ENCODE measurements at places on chromosomes 7 and 10.

DNA sequence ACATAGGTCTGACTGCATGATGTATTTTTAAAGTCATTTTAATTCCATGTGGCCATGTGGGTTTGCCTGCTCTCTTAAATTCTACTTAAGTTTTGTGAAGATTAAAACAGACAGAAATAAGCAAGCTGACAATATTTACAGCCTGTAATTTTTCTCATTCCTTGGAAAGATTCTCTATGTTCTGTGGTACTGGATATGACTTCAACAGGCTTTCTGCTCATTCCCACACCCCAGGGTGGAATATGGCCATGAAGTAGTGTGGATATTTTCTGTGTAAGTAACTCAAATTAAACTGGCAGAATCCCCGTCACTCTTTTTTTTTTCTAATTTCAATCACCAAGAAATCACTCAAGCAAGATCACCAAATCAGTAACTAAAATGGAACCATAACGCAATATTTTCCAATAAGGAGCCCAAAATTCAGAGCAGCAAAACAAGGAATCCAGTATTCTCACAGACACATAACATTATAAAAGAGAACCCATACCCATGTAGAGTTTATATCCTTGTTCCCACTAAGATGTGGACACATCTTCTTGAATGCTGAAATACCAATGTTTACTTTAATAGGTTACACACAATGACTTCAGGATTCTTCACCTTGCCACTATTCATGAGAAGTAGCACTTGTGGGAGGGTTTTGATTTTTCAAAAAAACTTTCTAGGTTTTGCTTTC lies 5.7 kb downstream of the HOXA5 start:
- DNase-seq, result no peak

DNA sequence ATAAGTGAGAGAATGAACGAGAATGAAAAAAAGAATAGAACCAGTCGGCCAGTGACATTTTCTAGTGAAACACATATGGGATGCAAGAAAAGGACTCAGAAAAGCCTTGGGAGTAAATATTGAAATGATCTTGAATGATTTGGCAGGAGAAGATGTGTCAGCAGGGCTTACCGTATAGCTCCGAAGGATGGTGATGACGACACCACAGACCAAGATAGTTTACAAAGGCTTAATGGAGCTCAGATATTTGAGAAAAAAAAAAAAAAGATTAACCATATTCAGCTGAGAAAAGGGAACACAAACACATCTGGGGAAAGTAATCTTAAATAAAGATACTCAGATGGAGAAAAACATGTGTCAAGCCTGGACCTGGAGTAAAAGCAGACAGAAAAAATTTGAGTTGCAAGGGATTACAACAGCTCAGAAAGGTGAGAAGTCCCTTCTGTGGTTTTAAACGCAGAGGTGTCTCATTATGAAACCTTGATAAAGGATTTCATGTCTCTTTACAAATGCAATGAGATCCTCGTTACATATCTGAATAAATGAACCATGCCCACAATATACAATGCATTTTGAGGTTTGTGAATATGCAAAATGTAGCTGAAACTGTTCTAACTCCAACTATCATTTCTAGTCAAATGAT lies 36.0 kb downstream of the DNAJB9 start:
- DNase-seq, result no peak

DNA sequence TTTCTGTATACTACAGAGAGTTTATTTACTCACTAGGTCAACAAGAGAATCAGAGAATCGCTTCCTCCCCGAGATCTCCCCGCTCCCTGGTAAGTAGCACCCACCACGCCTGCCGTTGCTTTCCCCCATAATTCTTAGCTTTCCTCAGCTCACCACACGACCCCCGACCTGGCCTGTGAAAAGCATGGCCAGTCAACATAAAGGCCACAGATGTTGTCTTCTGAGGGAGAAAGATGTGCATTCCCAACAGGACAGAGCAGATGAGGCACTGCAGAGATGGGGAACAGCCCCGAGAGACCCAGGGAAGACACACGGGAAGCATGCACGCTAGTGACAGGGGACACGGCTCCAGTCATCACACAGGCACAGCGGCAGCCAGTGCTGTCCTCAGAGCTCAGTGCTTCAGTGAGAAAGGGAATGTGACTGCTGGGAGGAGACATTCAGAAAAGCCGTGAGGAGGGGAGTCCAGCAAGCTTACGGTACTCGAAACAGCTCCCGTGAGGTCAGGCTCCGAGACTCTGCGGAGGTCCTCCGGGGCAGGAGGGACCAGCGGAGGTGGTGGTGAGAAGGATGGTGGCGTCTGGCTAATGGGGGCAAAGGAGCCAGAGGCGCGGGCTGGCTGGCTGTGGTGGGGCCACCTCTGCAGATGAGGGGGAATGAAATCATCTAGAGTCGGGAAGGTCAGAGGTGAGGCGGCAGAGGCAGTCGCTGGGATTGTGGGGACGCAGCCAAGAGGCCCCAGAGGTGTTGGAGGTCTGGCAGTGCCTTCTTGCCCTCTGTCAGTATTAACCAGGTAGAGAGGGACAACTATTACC lies 123.4 kb upstream of the PDLIM1 start:
- no peak for DNase-seq

GRCh38 chr7:29095631-29096445 lies 50.5 kb downstream of the CPVL start:
- no peak for DNase-seq

- DNase-seq, result no peak
These were observed 5.4 kb downstream of the GPRIN2 start for GRCh38 chr10:46550795-46551700.

DNA sequence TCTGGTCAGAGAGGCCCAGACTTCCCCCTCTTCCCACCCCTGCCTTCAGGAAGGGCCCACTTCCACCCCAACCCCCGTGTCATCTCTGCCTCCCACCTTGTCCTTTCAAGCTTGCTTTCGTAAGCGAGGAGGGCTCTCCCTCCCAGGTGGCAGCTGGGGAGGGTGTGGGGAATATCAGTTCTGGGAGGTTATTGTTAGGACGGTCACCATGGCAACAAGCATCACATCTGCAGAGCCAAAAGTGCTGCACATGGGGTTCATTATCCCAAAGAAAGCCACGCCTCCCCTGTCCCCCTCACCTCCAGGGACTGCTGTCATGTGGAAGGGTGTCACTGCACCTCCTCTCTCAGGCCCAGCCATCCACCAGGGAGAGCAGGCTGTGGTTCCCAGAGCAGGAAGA lies 2.6 kb upstream of the CAMK2B start:
- no peak for DNase-seq

DNA sequence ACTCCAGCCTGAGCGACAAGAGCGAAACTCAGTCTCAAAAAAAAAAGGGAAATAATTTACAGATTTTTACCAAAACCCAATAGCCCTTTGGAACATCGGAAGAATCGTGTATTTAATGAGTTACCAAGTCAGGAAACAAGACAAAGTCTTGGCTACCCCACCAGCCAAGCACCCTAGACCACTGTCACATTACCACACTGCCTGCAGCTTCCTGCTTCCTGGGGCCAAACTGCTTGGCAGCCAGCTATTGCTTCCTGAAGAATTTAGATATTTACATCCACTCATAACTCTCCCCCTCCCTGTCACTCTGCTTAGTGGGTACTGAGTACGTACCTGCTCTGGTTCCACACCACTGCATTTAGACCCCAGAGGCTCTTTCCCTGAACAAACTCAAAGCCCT lies 14.1 kb upstream of the TNPO3 start:
- DNase-seq, result no peak

DNA sequence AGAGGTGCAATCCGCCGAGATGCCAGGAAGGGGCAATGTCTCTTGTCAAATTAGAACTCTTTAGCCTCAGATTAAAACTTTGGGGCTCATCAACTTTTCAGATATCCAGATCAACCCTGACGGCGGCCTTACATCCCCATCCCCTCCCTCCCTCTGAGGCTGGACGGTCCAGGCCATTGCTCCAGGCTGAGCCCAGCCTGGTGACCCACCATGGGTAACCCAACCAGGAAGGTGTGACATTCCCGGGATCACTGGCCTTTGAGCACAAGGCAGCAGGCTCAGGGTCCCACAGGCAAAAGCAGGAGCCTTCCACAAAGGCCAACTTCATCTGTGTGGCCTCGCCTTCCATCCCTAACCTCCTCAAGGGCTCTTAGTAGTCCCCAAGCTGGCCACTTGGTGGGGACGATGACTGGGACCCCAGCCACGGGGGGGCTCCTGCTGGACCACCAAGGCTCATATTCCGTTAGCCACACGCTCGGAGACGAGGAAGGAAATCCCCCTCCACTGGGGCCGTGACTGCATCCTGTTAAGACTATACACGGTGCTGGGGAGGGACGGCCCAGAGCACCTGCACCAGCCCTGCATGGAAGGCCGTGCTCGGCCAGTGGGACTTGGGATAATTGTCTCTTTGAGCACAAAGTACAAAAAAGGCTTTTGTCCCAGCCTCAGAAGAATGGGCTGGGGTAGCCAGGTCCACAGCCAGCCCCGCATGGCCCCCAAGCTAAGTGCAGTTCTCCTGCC lies 62.8 kb downstream of the ZRANB1 start:
- no peak for DNase-seq

DNA sequence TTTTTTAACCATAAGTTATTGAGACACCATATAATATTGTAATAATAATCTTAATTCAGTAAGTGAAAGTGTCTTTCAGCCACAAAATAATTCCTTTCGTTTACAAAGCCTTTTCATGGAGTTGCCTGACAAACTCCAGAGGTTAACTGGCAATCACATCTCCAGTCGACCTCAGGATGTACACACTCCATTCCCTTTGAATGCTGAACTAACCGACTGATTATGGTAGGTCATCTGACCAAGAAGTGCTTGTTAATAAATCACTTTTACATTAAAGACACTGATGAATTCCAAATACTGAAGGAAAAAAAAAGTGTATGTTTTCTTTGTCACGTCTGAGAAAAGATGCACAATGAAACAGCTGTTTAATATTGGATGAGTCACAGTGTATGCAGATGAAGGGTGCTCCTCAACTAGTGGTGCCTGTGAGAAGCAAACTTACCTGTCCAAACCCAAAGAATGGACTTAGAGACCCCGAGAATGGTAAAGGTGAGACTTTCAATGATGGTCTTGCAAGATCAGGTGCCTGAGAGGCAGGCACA lies 348.1 kb upstream of the VWC2 start:
- DNase-seq, result no peak

DNA sequence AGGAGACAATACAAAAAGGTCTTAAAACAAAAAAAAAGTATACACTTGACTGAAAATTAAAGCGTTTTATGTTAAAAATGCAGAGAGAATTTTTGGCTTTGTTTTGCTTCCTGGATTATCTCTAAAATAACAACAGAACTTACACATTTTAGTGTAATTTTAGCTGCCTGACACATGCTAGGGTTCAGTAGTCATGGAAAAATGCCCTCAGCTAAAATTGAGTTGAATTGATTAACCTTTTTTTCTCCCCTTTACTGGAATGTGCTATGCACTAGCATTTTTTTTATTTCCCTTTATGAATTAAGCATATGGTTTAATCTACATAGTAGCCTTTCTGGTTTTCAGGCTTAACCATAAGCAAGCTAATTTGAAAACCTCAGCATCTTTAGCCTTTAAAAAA lies 89.9 kb downstream of the ZNF277 start:
- DNase-seq, result no peak

DNA sequence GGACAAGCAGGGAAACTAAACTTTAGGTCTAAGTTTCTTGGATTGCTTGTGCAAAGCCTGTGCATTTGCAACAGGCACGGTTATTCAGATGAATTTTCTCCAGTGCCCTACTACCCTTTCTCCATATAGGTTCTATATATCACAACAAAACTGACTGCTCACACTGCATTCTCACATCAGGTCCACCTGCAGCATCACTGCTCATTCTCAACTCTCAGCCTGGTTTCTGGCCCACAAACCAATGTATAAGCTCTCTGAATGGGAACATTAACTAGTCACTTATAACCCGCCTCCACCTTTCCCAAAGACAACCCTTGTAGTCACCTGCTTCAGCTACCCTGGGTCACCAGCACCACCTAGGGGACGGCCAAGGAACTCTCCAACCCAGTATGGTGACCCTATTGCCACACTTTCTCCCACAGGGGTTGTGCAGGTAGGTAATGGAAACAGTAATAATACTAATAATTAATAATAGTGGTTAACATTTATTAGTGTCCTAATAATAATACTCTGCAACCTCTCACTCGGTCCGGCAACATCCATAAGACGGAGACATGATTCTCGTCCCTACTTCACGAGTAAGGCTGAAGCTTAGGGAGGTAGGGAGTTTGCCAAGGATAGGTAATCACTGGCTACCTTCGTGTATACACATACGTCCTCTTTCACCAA lies 97.3 kb downstream of the CLEC2L start:
- peak; percentile 21 for DNase-seq

DNA sequence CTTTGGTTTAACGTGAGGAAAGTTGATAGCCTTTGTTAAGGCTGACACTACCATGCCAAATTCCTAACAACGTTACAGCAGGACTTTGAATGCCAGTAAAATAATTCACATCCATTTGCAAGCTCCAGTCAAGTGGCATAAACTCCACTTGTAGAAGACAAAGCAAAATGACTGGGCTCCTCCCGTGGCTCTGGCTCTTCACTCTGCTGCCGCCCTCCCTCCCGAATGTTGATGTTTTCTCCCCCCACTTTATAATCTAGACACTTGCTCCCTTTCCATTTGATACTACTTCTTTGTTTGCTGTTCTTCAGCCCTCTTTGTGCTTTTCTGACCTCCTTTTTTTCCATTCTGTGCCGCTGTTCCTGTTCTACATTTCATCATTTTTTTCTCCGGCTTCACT lies 22.8 kb upstream of the ITGB8 start:
- DNase-seq, result peak; percentile 73

- DNase-seq, result no peak
These were observed 92.4 kb downstream of the C1GALT1 start for GRCh38 chr7:7274782-7275181.

GRCh38 chr7:141122736-141123135 lies 48.9 kb downstream of the TMEM178B start:
- no peak for DNase-seq

DNA sequence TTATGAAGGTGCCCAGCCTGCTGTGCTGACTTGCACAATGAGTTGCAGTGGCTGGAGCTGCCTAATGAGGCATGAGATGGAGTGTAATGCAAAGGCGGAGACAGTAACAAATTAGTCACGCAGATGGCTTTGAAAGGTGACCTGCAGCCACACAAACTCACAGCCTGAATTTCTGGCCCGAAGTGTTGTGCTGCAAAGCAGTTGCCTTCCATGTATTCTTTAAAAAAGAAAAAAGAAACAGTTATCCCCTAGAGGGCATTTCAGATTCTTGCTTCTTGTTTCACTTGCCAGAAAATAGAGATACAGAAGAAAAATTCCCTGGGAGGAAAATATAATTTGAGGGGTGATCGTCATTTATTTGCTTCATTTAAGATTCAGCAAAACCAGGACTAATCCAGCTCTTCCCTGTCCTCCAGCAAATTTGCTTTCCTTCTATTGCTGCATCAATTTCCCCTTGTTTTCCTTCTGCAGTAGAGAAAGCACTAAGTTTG lies 239.9 kb downstream of the ADRA2A start:
- no peak for DNase-seq

- DNase-seq, result no peak
These were observed 635.3 kb downstream of the INHBA start for GRCh38 chr7:41067576-41067975.

DNA sequence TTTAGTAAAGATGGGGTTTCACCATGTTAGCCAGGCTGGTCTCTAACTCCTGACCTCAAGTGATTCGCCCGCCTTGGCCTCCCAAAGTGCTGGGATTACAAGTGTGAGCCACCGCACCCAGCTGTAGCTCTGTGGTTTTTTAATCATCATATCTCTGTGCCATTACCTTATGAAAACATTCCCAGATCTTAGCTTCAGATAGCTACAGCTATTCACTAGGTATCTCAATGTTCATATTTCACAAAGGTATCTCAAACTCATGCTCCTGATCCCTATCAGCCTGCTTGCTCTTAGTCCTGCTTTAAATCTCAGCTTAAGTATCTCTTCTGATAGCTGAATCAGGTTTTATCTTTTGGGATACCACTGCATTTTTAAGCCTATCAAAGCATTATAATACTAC lies 74.8 kb downstream of the CDK13 start:
- DNase-seq, result no peak
